Germinal center (tissue), 1 donor: ENCODE measurements at places on chromosomes 2 and 18.

- no peak for DNase-seq
These were observed 473.8 kb downstream of the TGIF1 start for GRCh38 chr18:3923750-3924149.

DNA sequence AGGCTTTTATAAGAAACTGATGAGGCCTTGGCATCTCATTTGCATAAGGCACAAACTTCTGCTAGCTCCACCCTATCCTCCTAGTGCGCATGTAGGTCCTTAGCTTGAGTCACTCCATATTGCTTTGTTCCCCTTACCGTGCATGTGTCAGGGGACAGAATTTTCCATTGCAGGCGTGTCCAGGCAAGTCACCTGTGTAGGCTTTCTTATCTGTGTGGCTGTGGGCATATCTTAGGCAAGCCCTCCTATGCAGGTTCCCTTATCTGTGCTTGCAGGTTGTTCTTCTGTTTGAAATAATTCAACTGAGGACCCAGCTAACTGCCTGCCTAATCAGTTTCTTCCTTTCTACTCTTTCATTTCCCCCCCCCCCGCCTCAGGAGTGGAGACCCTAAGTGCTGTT, 63.3 kb upstream of the CDCA7 start:
- no peak for DNase-seq

GRCh38 chr2:226405465-226405864, 394.2 kb downstream of the IRS1 start:
- no peak for DNase-seq

DNA sequence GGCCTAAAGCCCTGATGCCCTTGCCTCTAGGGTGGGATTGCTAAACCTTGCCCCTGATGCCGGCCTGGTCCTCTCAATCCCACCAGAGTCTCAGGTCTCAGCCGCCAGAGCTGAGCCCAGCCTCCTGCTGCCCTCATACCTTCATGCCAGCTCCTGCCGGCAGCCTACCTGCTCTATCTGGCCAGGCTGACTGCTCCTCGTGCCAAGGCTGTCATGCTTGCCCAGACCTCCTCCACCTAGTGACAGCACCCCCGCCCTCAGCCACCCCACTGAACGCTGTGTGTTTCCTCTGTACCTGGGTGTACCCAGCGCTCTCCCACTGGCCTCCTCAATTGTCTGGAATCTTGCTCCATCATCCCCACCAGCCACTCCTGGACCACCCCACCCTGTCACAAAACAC, 120.1 kb downstream of the CACNB4 start:
- DNase-seq = no peak

GRCh38 chr2:122136056-122136455, 380.6 kb downstream of the TSN start:
- DNase-seq = peak; percentile 51

DNA sequence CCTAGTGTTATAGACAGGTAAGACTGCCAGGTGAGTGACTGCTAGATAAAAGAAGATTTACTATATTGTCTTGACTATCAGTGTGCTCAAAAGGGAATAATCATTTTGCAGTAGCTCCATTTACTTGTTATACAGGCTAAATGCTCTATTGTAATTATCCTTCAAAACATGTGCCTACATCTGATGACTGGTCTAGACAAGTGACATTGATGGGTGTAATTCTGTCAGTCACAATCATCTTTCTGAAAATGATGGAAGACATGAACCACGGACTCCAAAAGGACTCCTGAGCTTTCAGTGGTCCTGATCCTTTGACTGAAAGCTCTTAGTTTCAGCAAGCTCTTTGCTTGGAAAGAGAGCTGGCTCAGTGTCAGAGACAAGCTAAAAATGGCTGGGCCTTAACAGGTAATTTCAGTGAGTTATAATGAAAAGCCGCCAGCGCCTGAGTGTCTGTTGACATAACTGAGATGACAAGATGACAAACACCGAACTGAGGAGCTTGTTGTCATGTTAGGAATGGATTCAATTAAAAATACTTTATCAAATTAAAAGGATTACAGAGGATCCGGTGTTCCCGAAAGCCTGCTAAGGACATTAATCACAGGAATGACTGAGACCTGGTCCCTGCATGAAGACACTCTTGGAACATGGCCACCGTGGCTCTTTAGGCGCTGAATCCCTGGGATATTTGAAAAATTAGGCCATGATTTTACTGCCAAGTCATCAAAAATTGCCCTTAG, 141.7 kb downstream of the CMPK2 start:
- DNase-seq = no peak

- DNase-seq = no peak
These were observed 114.2 kb upstream of the TPO start for GRCh38 chr2:1299043-1299442.

DNA sequence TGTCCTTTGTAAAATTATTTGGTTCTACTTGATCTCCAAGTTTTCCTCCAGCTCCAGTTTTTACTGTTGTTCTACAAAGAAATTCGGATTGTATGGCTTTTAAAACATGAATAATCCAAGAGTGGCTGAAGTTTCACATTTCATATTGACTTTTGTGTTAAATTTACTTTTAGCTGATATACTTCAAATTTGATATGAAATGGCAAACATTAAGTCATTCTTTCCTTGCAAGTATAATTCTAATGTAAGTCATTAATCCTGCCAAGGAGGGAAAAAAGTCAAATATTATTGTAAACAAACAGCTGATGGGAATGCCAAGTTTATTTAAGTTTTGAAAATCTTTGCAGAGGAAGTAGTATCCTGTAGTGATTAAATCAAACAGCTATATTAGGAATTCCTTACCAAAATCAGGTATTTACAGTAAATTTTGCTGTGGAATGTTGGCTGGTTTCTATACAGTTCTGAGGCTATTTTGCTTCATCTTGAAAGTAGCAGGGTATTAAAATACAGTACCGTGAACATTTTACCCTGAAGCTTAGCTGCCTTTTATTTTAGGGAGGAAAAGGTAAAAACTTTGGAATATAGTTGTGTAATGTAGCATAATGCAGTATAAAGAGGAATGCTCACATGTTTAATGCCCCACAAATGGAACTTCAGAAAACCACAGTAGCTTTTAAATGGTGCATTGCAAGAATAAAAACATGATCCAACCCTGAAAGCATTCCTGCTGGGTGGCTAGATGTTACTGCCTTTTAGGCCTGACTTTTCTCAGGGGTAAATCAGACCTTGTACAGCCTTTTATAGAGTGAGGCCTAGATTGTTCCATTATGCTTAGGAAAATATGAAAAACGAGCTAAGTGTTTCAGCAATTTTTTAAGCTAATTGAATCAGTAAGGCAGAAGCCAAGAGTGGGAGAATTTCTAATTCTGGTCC, 62.7 kb upstream of the NT5C1B start:
- no peak for DNase-seq

DNA sequence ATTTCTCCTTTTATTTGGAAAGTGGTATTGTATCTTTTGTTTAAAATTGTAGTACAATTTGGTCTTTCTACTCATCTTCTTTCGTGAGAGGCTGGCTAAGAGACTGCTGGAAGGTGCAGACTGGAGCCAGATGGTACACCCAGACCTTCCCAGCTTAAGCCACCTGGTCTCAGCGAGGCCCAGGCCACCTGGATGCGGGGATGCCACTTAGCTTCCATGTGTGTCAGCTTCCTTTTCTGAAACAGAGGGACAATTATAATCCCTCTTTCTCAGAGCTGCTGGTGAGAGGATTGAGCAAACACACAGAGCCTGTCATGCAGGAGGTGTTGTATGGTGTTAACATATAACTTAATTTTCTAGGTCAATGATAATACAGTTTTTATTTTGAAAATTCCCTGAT, 17.4 kb downstream of the FARP2 start:
- DNase-seq = no peak

- no peak for DNase-seq
These were observed 4.7 kb downstream of the CDK5R2 start for GRCh38 chr2:218964041-218964771.

DNA sequence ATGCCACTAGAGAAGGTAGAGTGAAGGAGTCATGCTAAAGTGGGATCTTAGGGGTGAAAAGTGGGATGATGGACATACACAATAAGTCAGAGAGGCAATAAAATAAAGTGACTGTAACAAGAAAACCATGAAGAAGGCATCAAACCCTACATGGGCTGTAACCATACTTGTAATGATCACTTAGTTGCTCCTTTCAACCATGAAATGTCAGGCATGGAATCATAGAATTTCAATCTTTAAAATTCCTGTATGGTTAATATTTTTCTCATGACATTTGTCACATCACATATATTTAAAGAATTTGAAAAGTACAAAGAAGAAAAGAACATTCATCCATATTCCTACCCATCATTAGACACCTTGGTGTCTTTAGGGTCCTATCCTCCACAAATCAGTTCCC, 20.9 kb upstream of the SETBP1 start:
- DNase-seq = no peak

DNA sequence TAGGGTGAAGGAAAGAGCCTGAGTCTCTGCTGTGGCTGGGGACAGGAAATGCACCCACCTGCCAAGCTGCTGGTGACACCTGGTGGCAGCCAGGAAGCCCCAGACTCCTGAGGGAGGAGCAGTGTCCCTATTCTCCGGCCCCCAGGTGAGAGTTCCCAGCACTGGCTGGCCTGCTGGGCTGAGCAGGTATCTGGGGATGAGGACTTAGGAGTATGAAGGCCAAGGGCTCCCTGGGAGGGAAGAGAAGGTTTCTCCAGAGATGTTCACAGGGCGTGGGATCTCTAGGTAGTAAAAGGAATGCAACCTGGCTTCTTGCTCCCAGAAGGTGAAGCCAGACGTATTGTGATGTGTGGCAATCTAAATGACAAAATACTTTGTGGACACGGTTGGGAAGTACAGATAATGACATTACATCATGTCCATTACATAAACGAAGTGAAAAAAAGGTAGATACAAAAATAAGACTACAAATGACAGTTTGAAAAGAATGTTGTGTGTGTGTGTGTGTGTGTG, 75.8 kb upstream of the SLC1A4 start:
- peak; percentile 62 for DNase-seq

DNA sequence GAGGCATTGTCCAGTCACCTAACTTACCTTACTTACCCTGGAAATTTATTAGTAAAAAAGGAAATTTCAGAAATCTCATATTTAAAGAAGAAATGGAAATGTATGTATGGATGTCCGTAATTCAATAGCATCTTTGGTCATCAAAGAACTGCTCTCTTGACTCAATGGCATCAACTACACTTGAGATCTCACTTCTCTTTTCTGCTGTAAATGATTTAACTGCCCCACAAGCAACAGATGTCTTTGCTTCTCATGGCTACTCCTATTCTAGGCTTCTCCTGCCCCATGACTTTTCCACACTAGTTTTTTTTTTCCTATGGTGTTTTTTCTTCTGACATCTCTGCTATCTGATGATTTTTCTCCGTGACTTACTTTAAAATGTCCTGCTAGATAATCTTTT, 34.0 kb upstream of the ERMN start:
- no peak for DNase-seq

DNA sequence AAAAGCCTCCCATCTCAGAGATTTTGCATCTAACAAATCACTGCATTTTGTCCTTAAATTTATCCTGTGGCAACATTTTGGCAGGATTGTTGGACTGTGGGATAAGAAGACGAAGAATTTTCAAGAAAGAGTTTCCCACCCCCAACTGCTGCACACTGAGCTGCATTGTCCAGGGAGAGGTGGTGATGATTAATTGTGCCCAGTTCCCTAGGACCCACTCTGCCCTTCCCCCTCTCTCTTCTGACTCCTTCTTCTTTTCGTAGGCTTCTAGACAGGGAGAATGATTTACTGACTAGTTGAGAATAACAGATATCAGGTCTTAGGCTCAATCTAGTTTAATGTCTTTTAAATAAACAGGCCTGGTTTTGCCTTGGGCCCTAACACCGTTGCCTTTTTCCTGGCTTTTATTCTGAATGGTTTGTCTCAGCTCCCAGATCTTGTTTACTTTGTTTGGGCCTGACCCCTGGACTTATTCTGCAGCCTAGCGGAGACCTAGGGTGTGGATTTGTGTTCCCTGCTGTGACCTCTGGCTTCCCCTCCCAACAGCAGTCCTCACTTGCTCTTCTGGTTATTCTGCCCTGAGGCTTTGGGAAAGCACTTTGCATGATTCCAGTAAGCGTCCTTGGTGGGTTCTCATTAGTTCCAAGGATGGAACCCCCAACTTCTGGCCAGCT, 233.3 kb downstream of the INSIG2 start:
- no peak for DNase-seq

DNA sequence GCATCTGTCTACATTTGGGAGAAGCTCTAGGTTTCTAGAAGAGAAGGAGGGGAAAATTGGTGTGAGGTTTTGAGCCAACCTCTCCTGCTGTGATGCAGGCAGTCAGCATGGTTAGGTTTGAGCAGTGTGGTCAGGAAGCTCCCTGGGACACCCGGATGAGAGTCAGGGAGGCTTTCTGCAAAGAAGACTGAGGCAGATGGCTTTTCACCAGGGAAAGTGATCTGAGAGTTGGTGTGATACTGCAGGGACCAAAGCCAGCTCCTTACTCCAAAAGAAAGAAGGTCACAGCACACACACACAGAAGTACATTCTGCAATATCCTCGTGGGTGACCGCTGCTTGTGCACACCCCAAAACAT, 75.8 kb upstream of the BCL11A start:
- no peak for DNase-seq

DNA sequence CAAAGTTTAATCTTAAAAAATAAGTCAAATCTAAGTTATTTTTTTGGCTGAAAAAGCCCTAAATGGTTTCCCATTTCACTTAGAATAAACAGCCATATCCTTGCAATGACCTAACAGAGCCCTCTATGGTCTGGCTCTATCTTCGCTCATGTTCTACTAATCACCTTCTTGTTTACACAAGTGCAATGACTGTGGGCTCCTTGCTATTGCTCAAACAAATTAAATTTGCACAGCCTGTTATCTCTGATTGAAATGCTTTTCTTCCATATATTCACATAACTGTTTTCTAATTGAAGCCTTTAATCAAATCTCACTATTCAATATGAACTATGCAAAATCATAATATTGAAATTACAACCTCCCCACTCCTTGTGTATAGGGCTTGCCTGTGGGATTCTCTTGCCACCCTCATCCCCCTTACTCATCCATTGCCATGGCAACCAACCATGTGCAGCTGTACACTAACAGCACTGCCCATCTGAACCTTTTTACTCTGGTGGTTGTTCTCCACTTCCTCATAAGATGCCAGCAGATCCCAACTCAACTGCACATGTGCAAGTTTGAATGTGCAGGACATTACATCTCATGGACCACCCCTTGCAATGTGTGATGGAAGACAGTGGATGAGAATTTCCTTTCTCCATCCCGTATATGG, 1083.2 kb downstream of the SOCS6 start:
- no peak for DNase-seq

DNA sequence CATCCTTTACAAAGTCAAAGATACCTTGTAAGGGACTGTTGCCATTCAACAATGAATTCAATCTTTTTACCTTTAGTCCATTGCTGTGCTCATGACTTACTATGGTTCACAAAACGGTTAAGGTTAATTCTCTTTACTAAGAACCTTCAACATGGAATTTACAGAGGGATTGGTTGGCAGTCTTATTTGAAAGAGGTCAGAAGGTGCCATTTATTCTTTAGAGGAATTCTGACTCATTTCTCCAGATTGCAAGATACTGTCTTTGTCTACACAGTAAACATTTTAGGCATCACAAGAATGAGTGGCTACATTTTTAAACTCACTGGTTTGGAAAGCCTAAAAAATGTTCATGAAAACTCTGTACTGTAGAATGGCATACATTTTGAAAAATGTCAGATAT, 17.4 kb downstream of the KCNH7 start:
- DNase-seq = no peak
